ENCODE measurements at places on chromosomes 6 and 20. TPM values are rescaled to one million over a fixed set of nuclear protein-coding genes. Genes with fewer than 3 reads are reported as not detected.
A peak's percentile ranks its signal among the peaks of the same experiment; 100 is the strongest.

- H3K36me3 ChIP-seq = no peaks in the 10 kb centered on the region
- H3K27me3 ChIP-seq = no peaks in the 10 kb centered on the region
- no peak overlapping the region for H3K27ac ChIP-seq
Observed at GRCh38 chr20:32465092-32465900, 107.2 kb downstream of the ASXL1 start.

GRCh38 chr6:14880052-14880451 lies 365.8 kb upstream of the JARID2 start:
- H3K27ac ChIP-seq = no peak overlapping the region
- DNase-seq = no peak
- H3K4me3 ChIP-seq = no peak overlapping the region
- H3K4me1 ChIP-seq = peaks cover 25% of the 10 kb centered on the region

DNA sequence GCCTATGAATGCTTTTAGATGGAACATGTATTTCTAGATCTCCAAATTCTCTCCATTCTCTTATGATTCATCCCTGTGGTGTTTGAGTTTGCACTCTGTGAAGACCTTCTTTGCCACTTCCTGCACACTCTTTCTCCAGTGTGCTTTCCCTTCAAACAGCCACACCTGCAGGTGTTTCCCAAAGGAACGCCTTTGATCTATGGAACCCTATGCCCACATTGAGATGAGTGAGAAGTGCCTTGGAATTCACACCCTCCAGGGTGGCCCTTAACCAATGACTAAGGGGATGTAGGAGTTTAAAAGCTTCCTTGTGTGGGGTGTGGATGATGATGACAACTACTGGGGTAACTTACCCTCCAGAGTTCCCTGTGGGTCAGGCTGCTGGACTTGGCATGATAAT lies 570.1 kb downstream of the DHX35 start:
- DNase-seq = no peak
- H3K27me3 ChIP-seq = no peaks in the 10 kb centered on the region
- H3K27ac ChIP-seq = no peak overlapping the region
- no peak overlapping the region for H3K4me3 ChIP-seq
- peaks cover 3% of the 10 kb centered on the region for H3K36me3 ChIP-seq

- peaks cover 14% of the 10 kb centered on the region for H3K36me3 ChIP-seq
- DNase-seq = no peak
- no peak overlapping the region for H3K27ac ChIP-seq
- no peak overlapping the region for H3K4me3 ChIP-seq
Observed at GRCh38 chr20:35232575-35232974, 6.1 kb downstream of the MMP24 start.

DNA sequence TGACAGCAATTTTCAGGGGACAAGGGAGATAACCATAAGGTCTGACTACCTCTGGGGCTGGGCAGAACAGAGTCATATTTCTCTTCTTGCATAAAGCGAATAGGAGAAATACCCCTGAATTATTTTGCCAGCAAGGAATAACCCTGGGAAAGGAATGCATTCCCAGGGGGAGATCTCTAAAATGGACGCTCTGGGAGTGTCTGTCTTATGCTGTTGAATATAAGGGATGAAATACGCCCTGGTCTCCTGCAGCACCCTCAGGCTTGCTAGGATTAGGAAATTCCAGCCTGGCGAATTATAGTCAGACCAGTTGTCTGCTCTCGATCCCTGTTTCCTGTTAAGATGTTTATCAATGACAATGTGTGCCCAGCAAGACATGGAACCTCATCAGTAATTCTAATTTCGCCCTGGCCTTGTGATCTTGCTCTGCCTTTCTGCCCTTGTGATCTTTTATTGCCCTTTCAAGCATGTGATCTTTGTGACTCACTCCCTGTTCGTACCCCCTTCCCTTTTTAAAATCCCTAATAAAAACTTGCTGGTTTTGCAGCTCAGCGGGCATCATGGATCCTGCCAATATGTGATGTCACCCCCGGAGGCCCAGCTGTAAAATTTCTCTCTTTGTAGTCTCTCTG lies 221.6 kb upstream of the HS3ST5 start:
- peaks cover 30% of the 10 kb centered on the region for H3K36me3 ChIP-seq
- no peak overlapping the region for H3K27ac ChIP-seq

- DNase-seq = no peak
- H3K4me3 ChIP-seq = no peak overlapping the region
- no peaks in the 10 kb centered on the region for H3K36me3 ChIP-seq
- H3K4me1 ChIP-seq = no peaks in the 10 kb centered on the region
- no peaks in the 10 kb centered on the region for H3K27me3 ChIP-seq
- H3K27ac ChIP-seq = no peak overlapping the region
Observed at GRCh38 chr20:44559302-44559701, 23.1 kb upstream of the PKIG start.

- H3K27me3 ChIP-seq = no peaks in the 10 kb centered on the region
- no peak overlapping the region for H3K27ac ChIP-seq
- no peaks in the 10 kb centered on the region for H3K4me1 ChIP-seq
- DNase-seq = no peak
Observed at GRCh38 chr6:152316024-152316423, 321.1 kb downstream of the SYNE1 start.

DNA sequence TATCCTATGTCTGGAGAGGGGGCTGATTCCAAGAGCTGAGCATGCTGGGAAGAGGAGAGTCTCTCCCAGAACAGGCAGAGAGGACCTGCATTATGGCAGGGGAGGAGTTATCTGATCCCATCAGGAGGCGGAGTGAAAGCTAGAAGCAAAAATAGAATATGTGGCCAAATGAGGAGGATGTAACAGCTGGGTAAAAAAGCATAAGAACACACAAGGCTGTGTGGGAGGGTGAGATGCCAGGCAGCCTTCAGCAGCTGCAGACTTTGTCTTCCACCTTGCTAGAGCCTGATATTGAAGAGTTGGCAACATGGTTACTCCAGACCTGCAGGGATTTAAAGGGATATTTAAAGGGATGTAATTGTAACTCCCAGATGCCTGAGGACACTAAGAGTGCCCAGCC lies 167.1 kb downstream of the PTPRT start:
- H3K27me3 ChIP-seq = no peaks in the 10 kb centered on the region
- H3K36me3 ChIP-seq = no peaks in the 10 kb centered on the region
- H3K4me3 ChIP-seq = no peak overlapping the region

DNA sequence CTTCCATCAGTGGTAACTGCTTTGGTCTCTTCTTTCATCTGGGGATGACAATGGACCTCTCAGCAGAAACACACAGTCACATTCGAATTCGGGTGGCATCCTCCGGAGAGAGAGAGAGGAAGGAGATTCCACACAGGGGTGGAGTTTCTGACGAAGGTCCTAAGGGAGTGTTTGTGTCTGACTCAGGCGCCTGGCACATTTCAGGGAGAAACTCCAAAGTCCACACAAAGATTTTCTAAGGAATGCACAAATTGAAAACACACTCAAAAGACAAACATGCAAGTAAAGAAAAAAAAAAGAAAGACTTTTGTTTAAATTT lies 6.1 kb downstream of the EDN1 start:
- H3K4me1 ChIP-seq = no peaks in the 10 kb centered on the region
- no peak overlapping the region for H3K4me3 ChIP-seq
- no peak overlapping the region for H3K27ac ChIP-seq
- no peaks in the 10 kb centered on the region for H3K27me3 ChIP-seq

DNA sequence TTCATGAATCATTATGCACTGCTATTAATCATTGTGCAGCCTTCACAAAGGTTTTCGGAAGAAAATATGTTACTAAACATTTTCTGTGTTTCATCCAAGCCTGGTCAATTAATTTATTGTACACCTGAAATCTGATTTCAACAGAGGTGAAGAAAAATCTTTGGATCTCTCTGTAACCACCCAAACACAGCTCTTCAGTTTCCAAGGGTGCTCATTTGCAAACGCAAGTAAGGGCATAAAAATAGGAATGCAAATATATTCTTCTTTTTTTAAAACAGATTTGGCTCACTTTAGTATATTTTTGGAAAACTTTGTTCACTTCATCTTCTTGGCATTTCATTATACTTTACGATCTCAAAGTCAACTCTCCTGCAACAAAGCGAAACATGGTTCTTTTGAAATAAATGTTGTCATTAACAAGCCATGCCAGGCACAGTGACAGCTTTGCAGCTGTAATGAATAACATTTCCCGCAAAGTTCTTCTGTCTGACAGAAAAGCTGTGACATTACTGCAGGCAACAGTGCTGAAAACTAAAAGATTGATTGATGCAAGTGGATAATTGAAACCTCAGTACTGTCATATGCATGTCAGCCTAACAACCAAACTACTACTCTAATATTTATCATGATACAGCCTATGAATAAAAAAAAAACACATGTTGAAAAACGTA lies 348.3 kb downstream of the FRK start:
- H3K27me3 ChIP-seq = no peaks in the 10 kb centered on the region
- DNase-seq = no peak
- H3K27ac ChIP-seq = no peak overlapping the region
- no peaks in the 10 kb centered on the region for H3K36me3 ChIP-seq

DNA sequence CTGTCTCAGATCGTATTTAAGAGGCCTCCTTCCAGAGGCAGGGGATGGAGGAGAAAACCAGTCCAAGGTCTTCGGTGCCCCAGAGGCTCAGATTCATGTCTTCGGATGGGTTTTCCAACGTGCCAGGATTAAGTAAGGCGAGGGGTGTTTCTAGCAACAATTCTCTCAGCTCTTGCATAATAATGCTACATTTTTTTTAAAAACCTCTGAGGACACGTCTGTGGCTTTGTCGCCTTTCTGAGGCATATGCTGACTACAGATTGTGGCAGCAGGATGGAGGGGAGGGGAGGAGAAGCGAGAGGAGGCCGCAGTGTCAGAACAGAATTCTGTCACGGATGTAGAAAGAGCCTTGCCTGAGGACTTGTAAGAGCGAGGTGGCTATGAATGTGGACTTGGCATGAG lies 17.7 kb upstream of the CCDC167 start:
- H3K4me3 ChIP-seq = no peak overlapping the region
- no peak for DNase-seq
- H3K36me3 ChIP-seq = no peaks in the 10 kb centered on the region
- H3K4me1 ChIP-seq = peaks cover 8% of the 10 kb centered on the region

GRCh38 chr6:18506382-18507017 lies 119.3 kb downstream of the RNF144B start:
- H3K4me1 ChIP-seq = no peaks in the 10 kb centered on the region
- no peak overlapping the region for H3K4me3 ChIP-seq
- H3K27ac ChIP-seq = no peak overlapping the region
- H3K27me3 ChIP-seq = no peaks in the 10 kb centered on the region
- DNase-seq = no peak

DNA sequence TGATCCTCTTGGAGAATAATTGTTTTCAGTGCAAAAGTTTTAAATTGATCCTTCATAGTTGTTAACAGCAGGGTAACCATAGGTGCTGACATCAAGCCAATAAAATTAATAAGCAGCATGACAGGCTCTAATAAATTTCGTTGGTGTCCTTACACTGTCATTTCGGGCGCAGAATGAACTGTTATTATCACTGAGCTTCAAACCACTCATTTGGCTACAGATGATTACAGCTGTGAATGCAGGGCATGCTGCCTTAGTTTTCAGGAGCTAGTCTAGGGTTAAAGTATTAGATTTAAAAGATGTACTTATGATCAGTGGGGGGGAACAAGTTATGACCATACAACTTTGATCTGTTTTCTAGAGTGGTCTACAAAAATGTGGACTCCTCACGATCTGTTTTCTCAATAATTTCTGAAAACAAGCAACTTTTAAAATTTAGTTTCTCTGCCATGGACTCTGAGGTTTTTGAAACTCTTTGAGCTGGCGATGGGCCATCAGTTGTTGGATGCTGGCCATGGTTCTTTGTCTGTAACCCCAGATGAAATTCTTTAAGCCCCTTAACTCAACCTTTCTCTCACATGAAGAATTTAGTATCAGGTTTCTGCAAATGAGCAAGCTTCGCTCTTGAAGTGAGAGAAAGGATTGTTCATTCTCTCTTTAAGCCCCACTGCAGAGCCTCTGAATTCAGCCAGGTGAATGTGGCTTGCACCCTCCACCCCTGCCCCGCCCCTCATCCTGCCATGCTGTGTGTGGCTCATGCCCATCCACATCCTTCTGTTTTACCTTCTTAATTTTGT lies 99.1 kb upstream of the MTHFD1L start:
- no peaks in the 10 kb centered on the region for H3K36me3 ChIP-seq
- no peak overlapping the region for H3K4me3 ChIP-seq
- no peak overlapping the region for H3K27ac ChIP-seq

GRCh38 chr6:22570185-22570551 lies 802 bp downstream of the HDGFL1 start:
- H3K27ac ChIP-seq = no peak overlapping the region
- peak; percentile 36 for DNase-seq
- H3K4me1 ChIP-seq = no peaks in the 10 kb centered on the region
- no peak overlapping the region for H3K4me3 ChIP-seq
- H3K27me3 ChIP-seq = no peaks in the 10 kb centered on the region

DNA sequence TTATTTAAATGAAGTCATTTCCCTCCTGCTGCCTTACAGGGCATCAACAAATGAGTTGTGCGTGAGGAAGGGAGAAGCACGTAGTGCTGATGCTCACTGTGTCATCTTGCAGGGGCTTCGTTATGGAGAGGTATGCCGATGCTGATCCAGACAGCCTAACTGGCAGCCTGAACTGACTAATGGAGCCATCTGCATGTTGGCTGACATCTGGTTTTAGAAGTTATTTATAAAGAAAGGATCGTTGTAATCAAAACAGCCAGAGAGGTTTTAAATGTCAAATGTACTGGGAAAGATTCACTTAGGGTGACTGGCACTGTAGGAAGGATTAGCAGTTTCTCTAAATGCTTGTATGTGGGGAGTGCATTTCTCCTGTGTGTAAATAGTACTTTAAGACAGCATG lies 54.6 kb downstream of the FARS2 start:
- no peak for DNase-seq
- no peaks in the 10 kb centered on the region for H3K27me3 ChIP-seq
- no peak overlapping the region for H3K4me3 ChIP-seq
- no peak overlapping the region for H3K27ac ChIP-seq
- H3K4me1 ChIP-seq = peaks cover 9% of the 10 kb centered on the region

The SAPCD1 gene
- total RNA-seq = 3.2 TPM

The GHRH gene
- 0.68 TPM for total RNA-seq

The ADAT2 gene
- 11.3 TPM for total RNA-seq

The HLA-DOB gene
- total RNA-seq = 0.20 TPM

The NRN1 gene
- total RNA-seq = not detected

The KIF13A gene
- total RNA-seq = 38.2 TPM

The KIF16B gene
- total RNA-seq = 7.4 TPM
